AG04449 (cell line): ENCODE measurements at places on chromosomes 12 and 14.

GRCh38 chr12:1800401-1801302 lies 19.7 kb upstream of the LRTM2 start:
- no peak for DNase-seq

DNA sequence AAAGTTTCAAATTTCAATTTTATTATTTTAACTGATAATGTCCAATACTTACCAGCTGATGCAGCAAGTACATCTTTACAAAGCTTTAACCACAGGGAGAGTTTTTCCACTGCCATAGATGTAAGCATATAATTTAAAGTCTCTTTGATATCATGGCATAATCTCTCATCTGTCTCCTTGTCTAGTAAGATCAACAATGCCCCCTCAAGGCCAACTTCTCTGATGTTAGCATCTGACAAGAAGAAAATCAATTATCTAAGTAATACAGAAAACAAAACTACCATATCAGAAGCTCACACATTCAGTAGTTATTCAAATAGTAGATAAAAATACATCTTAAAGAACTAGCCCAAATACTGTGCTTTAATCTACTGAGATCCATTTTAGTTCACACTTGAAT lies 94.2 kb downstream of the HEATR5A start:
- DNase-seq = no peak

DNA sequence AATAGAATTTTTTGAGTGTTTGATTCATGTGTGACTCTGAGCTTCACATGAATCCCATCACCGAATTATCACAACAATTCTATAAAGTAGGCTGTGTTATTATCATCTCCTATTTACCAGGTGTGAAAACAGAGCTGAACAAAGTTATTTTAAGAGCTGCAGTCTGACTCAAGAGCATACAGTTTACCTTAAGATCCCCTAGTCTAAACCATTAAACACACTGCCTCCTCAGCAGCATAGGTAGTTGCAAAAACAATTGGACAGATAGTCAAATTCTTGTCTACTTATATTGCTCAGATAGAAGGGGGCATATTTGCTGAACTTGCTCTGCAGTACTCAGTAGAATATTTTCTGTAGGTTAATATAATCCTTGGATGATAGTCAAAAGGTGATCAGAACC lies 219.8 kb upstream of the ATP2B1 start:
- DNase-seq = no peak

DNA sequence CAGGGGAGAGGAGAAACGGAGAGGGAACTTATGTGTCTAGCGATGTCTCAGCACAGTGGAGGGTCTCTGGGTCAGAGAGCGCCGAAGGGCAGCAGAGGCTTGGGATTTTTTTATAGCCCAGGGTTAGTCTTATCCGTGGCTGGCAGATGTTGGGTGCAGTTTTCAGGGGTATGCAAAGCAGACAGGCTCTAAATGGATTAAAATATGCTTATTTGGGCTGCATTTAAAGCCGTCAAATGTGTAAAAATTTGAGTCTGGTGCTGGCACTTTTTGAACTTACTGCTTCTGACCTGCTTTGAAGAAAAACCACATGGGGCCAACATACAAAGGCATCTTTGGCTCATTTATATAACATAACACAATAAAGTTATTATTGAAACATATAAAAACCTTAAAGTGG lies 178.8 kb downstream of the ESR2 start:
- DNase-seq = no peak

- no peak for DNase-seq
Measured at GRCh38 chr14:93303659-93304058, 29.2 kb downstream of the BTBD7 start.

DNA sequence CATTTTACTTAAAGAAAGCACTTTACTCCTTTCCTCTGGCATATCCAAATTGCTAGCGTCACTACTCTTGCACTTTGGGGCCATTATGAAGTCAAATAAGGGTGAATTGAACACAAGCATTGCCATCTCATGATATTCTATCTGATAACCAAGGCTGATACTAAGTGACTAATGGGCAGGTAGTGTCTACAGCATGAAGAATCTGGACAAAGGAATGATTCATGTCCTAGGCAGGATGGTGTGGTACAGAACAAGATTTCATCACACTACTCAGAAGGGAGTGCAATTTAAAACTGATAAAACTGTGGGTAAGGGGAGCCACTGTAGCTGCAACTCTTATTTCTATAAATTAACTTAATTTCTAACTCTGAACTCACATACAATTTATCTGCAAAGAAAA lies 7.7 kb upstream of the SLC6A15 start:
- no peak for DNase-seq

DNA sequence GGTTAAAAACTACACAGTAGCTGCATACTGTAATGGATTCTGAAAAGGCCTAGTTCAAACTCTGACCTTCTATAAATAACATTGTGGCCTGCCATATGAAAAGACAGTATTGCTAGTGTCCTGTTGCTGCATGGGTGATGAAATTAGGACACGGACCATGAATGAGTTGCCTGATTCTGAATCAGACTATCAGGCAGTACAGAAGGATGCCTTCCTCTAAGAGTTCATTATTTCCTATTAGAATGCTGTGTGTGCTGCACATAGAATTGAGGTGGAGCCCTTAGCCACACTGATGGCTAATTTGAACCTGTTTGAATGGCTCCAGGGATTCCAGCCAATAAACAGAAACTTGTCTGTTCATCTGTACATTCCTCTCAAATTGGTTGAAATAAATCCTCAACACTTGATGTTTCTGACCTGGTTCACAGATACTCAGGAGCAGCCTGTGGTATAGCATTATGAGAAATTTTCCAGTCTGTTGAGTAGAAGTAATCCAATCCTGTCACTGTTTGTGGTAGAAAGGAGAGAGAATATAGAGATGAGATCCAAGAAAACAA lies 483.2 kb downstream of the APAF1 start:
- DNase-seq = no peak

GRCh38 chr12:47990351-47991105 lies 13.7 kb downstream of the COL2A1 start:
- no peak for DNase-seq

GRCh38 chr12:12230275-12230674 lies 36.6 kb downstream of the LRP6 start:
- DNase-seq = no peak

DNA sequence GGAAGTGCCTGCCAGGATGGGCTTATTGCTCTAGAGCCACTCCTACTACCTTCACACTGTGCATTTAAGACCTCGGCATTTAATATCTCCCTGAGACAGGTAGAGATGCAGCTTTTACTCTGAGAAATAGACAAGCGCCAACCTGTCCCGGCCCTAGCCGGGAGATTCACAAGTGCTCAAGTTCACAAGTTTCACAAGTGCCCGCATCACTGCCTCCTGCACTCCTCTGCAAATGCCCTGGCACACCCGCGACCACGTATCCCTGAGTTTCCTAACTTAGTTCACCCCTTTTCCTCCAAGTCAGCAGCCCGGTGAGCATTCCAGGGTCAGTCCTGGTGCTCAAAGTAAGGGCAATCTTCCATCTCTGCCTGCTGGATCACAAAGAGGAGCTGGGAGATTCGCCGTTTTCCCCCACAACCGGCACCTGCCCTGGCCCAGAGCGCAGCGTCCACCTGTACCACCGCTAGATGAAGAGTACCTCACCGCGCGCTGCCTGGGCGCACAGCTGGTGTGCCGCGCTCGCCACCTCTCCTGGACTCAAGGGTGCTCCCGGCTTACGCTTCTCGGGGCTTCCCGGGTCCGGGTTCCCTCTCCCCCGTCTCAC lies 5.0 kb upstream of the SLC38A4 start:
- no peak for DNase-seq

DNA sequence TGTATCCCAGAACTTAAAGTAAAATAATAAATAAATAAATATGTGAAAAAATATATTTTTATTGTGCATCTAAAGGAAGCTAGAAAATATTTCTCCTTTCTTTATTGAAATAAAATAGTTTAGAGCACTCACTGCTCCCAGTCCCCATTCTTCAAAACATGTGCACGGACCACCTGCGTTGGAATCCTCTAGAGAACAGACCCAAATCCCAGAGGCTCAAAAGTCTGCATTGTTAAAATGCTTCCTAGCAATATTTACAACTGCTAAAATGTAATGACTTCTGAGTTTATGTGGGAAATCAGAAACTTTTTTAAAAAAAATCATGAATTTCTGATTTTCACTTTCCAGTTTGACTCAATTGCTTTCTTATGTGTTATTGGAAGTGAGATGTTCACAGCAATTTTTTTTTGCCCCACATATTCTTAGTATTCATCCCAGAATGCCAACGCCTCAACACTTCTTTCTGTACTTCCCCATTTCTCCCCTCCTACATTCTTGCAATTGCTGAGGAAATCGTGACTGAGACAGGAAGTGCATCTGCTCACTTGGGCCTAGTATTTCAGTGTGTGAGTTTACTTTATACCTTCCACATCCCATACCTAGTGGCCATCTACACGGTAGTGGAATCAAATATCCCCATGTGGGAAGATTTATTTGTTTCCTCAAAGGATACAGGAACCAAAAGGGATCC lies 116.0 kb upstream of the FLRT2 start:
- DNase-seq = no peak
